ENCODE measurements at places on chromosomes 5 and 9.

GRCh38 chr9:90890146-90890810, 88.7 kb downstream of the SYK start:
- DNase-seq = no peak

GRCh38 chr5:33733225-33733624, 158.6 kb downstream of the ADAMTS12 start:
- DNase-seq = no peak

DNA sequence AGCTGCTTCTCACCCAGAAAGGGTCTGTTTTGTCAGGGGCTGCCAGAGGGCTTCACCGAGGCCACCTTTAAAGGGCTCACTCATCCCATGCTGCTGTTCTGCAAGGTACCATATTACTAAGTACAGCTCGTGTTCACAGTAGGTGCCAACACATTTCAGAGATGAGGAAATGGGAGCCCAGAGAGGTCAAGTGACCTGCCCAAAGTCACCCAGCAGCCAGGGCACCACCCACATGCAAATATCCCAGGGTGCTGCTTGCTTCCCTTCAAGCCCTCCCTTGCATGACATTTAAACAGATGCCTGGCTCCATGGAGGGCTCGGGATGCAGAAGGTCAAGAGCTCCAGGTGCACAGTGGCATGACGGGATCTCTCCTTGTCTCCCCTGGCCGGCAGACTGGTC, 123.5 kb upstream of the SARDH start:
- no peak for DNase-seq

- no peak for DNase-seq
Observed at GRCh38 chr5:39399135-39400036, 25.4 kb downstream of the DAB2 start.

Measured in central memory CD4-positive, alpha-beta T cell (primary cell).